Stimulated activated CD4-positive, alpha-beta T cell treated with anti-CD3 and anti-CD28 coated beads, Interleukin-1b, Interleukin-23, amount 100 ng/mL, for 24 hours (primary cell): ENCODE measurements at places on chromosomes 5 and 9.

- no peak for DNase-seq
These were observed 206.0 kb upstream of the WWC1 start for GRCh38 chr5:168085261-168086031.

GRCh38 chr5:9474219-9475002, 71.5 kb downstream of the SEMA5A start:
- DNase-seq, result no peak

GRCh38 chr5:160434022-160434531, 12.4 kb downstream of the PTTG1 start:
- DNase-seq, result no peak

- DNase-seq, result no peak
These were observed 674 bp downstream of the C5orf15 start for GRCh38 chr5:133967698-133968203.

DNA sequence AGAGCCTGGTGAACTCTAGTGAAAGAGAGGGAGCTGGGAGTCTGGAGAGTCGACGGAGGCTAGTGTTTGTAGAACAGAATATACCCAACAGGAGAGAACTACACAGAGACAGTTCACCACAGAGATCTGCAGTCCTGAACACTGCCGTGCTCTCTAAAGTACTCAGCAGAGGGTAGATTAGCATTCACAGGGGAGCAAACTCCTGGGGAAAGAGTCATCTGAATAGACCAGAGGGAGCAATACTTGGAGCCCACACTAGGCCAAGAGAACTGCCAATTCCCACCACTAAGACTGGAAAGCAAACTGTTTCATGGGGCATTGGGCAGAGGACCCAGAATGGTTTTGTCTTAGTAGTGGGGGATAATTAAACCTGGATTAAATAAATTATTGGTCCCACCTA, 235.6 kb downstream of the EDIL3 start:
- no peak for DNase-seq

- no peak for DNase-seq
These were observed 137.3 kb upstream of the ACO1 start for GRCh38 chr9:32247168-32247567.

GRCh38 chr5:20276959-20277263, 288.9 kb upstream of the CDH18 start:
- DNase-seq, result no peak

- no peak for DNase-seq
These were observed 35.3 kb upstream of the MACIR start for GRCh38 chr5:103223031-103223955.

DNA sequence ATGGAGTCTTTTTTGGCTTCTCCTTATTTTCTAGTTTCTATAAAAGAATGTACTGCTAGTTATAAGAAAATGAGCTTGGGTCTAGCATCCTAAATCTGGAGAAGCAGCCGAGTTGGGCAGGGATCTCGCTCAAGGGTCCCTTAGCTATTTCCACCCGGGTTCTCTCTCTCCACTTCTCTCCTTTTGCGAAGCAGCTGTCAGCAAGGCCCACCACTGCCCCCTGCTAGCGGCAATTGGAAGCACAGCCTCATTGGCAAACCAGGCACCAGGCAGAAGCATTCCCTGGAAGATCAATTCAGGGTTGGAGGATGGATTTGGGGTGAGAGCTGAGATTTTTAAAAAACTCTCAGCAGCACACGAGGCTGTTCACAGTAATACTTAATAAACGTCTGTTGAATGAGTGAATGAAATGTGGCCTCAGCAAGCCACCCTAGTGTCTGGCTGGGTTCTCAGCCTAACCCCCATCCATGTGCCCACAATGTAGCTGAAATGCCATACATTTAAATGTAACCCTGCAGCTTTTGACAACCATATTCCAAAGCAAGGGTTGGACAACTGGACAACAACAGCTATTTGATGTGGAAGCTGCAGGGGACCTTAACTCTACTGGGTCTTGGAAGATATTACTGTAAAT, 34.6 kb upstream of the TNIP1 start:
- DNase-seq, result peak; percentile 44

GRCh38 chr9:133990366-133991213, 1.5 kb downstream of the VAV2 start:
- no peak for DNase-seq

DNA sequence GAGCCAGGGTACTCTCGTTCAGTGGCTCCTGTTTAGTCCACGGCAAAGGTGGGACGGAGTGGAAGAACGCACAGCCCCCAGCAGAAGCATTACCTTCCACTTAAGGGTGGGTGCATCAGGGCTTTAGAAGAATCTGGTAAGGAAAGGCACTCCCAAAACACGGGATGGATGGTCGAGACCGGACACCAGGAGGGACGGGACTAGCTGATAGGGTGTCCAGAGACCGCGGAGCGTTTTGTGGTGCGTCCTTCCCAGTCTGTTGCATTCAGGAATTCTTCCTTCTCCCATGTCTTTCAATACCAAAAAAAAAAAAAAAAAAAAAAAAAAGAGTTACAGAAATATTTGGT, 545 bp upstream of the CTSV start:
- DNase-seq, result no peak

GRCh38 chr5:2981035-2981434, 229.6 kb upstream of the IRX2 start:
- DNase-seq, result no peak

- no peak for DNase-seq
These were observed 455.1 kb upstream of the TLE4 start for GRCh38 chr9:79116709-79117108.

- DNase-seq, result no peak
These were observed 35.9 kb upstream of the RAI14 start for GRCh38 chr5:34620185-34620584.

- DNase-seq, result no peak
These were observed 35.2 kb downstream of the PCDHAC2 start for GRCh38 chr5:141001446-141001843.

GRCh38 chr5:179969110-179969509, 61.4 kb upstream of the TBC1D9B start:
- no peak for DNase-seq

GRCh38 chr9:83560169-83560826, 22.1 kb upstream of the FRMD3 start:
- no peak for DNase-seq

GRCh38 chr5:88660264-88660946, 222.6 kb downstream of the MEF2C start:
- DNase-seq, result no peak

GRCh38 chr5:14930486-14930885, 58.9 kb upstream of the ANKH start:
- no peak for DNase-seq

- DNase-seq, result no peak
These were observed 277.2 kb upstream of the NR4A3 start for GRCh38 chr9:99544526-99544925.

GRCh38 chr9:37025071-37025822, 8.8 kb downstream of the PAX5 start:
- DNase-seq, result no peak

DNA sequence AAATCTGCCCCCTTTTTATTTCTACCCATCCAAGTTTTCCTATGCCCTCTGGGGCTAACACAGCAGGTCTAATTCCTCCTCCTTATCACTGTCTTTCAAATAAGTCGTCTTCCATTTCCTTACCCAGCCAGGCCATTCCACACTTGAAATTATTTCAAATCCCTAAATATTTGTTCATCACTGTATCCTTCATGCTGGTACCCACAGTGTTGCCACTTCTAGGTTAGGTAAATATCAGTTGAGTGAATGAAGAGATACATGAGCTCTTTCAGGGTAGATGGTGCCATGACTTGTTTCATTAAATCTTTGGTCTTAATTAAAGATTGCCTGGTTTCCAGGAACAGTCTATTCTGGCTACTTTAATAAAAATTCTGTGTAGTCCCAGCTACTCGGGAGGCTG, 35.6 kb upstream of the ADRA1B start:
- DNase-seq, result no peak

GRCh38 chr9:95971815-95972214, 96.3 kb downstream of the ERCC6L2 start:
- no peak for DNase-seq

GRCh38 chr9:18798508-18799290, 234.3 kb downstream of the SAXO1 start:
- no peak for DNase-seq

GRCh38 chr5:72472031-72472430, 35.2 kb downstream of the ZNF366 start:
- DNase-seq, result no peak

DNA sequence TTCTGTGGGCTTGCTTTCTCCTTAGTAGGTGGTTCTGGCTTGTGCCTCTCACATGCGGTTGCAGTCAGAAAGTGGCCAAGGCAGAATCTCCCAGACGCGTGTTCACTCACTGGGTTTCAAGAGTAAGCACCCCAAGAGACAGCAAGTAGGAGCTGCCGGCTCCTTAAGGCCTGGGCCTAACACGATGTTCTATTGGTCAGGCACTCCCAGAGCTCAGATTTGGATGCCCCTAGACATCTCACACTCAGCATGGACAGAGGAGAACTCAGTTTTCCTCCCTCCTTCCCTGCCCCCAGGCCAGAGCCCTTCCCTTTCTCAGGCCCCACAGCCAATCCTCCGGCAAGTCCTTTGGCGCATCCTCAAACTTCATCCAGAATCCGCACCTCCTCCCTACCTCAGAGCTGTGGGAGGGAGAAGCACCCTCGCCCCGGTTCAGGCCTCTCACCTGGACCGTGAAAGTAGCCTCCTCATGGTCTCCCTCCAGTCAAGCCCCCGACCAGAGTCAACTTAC, 6.5 kb upstream of the CARD19 start:
- no peak for DNase-seq

- no peak for DNase-seq
These were observed 38.8 kb upstream of the LIFR start for GRCh38 chr5:38595132-38595745.

GRCh38 chr5:62649476-62650113, 71.0 kb downstream of the LRRC70 start:
- no peak for DNase-seq

DNA sequence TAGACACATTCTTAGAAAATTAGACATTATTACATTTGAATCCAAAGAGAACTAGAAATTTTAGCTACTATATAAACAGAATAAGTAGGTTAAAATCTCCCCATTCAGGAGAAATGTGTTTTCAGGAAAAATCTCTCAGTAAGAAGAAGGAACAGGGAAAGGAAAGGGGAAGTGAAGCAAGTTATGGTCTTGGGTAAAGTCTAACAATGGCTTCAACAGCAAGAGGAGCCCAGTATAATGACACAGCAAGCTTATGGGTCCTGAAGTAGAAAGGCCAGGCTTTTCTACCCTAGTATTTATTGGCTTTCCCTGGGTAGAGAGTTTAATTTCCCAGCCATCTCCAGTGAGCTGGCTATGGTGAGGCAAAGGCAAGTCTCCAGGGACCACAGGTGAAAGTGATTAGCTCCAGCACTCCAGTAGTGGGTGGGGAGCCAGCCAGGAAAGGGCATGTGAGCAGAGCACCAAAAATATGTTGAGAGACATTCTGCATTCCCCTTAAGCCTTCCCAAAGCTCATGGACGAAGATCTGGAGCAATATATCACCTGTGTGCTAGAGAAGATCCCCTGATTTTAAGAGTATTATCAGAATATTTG, 981.7 kb downstream of the NR2F1-AS1 start:
- no peak for DNase-seq

- DNase-seq, result no peak
These were observed 1.8 kb downstream of the DPP7 start for GRCh38 chr9:137112564-137113384.
